ENCODE measurements at places on chromosomes 2 and 18.
A peak's percentile ranks its signal among the peaks of the same experiment; 100 is the strongest.

- no peak for DNase-seq
These were observed 6.0 kb downstream of the FBXO15 start for GRCh38 chr18:74141667-74142066.

- DNase-seq: no peak
These were observed 80.8 kb upstream of the PAPOLG start for GRCh38 chr2:60675301-60675700.

GRCh38 chr2:172223601-172224054 is 120.9 kb upstream of the DLX2 start:
- DNase-seq: peak; percentile 11

GRCh38 chr2:235394278-235394828 is 99.5 kb upstream of the AGAP1 start:
- no peak for DNase-seq

DNA sequence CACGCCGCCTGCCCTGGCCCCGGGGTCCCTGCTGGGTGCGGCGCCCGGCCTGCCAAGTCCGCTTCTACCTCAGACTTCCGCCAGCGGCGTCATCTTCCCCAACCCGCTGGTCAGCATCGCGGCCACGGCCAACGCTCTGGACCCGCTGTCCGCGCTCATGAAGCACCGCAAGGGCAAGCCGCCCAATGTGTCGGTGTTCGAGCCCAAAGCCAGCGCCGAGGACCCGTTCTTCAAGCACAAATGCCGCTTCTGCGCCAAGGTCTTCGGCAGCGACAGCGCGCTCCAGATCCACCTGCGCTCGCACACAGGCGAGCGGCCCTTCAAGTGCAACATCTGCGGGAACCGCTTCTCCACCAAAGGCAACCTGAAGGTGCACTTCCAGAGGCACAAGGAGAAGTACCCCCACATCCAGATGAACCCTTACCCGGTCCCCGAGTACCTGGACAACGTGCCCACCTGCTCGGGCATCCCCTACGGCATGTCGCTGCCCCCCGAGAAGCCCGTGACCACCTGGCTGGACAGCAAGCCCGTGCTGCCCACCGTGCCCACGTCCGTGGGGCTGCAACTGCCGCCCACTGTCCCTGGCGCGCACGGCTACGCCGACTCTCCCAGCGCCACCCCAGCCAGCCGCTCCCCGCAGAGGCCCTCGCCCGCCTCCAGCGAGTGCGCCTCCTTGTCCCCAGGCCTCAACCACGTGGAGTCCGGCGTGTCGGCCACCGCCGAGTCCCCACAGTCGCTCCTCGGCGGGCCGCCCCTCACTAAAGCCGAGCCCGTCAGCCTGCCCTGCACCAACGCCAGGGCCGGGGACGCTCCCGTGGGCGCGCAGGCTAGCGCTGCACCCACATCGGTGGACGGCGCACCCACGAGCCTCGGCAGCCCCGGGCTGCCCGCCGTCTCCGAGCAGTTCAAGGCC is 13.7 kb downstream of the SALL3 start:
- no peak for DNase-seq

DNA sequence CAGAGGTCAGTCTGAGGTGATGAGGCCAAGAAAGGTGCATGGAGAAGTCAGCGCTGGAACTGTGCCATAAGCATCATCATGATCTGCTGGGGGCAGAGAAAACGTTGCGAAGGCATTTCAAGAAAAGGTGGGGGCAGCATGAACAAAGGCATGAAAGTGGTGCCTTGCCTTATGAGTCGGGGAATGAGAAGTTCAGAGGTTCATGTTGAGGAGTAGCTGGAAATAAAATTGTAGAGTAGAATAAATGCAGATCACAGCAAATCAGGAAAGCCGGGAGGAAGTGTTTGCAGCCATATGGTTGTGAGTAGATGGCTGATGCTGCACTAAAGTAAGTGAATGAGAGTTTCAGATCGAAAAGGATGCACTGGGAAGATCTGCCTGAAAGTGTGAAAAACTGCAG is 72.1 kb upstream of the ARL5A start:
- no peak for DNase-seq

DNA sequence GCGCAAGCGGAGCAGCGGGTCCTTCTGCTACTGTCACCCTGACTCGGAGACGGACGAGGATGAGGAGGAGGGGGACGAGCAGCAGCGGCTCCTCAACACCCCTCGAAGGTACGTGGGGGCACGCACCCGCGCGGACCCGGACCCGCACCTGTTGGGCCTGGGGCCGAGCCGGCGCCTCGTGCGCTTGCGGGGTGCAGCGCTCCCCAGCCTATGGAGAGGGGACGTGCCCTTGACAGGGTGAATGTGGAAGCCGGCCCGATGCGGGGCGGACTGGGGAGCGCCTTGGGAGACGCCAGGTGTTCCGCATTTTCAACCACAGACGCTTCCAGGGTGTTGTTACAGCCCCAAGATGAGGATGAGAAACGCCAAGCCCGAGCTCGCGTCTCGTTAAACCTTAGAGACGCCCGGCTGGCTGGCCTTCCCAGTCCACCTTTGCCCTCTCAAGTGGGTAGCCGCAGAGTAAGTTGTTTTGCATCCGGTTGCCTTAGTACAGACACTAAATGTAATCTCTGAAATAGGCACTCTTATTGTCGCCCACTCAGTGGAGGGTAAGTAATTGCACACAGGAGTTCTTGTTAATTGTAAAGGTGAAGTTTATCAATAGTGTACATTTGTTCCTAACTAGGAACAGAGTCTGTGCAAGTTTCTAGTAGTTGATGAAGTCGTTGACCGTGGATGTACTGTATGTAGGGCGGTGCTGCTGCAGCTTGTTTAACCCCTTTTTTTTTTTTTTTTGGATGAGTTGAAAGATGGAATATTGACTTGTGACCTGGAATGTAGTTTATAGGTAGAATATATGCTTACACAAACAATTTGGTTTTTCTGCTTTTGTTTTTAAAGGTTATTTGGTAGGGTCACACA is 815 bp downstream of the GMCL1 start:
- peak; percentile 55 for DNase-seq

DNA sequence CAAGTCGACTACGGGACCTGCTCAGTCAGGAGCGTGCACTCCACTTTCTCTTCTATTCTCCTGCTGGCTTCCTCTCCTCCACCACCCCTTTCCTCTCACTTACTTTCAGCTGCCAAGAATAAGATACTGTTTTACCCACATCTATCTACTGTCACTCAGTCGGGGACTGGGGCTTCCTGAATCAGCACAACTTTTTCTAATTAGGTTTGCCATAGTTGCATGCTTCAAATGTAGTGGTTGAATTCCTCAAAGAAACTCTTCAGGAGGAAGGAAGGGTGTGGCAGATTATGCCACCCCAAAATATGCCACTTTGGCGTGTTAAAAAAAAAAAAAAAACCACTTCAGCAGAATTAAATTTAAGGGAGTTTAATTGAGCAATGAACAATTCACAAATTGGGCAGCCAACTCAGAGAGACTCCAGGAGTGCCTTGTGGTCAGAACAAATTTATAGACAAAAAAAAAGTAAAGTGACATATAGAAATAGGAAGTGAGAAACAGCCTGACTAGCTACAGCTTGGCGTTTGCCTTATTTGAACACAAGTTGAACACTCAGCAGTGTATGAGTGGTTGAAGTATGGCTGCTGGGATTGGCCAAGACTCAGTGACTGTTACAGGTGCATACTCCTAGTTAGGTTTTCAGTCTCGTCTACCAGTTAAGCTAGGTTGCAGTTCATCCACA is 32.5 kb upstream of the RMDN2 start:
- DNase-seq: peak; percentile 20

- DNase-seq: no peak
These were observed 413.3 kb downstream of the TSN start for GRCh38 chr2:122168799-122169198.

DNA sequence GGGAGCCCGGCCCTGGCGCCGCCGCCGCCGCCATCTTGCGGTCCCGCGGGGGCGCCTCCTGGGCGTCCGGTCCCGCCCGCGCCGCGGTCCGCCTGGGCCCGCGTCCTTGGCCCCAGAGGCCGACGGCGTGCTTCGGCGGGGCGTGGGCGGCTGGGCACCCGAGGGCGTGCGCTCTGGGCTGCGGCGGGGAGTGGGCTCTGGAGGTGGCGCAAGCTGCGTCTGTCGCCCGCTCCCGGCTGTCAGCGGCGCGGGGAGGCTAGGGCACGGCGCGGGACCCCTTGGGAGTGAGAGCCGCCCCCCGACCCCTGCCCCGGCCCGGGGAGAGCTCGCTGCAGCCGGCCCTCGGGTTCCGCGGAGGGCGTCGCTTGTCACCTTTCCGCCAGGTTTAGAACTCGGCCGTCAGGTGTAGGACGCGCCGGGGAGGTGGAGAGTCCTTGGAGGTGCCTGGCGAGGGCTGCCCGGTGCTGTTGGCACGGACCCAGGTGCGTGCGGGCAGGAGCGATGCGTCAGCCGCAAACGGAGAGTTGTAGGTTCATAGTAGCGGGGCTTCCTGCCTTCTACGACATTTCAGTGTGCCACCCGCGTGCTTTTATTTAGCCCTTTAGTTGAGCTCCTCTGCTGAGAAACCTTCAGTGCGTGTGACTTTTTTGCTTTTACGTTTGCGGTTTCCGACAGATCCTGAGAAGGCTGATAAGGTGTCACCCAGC is 921 bp downstream of the VAPA start:
- peak; percentile 78 for DNase-seq

DNA sequence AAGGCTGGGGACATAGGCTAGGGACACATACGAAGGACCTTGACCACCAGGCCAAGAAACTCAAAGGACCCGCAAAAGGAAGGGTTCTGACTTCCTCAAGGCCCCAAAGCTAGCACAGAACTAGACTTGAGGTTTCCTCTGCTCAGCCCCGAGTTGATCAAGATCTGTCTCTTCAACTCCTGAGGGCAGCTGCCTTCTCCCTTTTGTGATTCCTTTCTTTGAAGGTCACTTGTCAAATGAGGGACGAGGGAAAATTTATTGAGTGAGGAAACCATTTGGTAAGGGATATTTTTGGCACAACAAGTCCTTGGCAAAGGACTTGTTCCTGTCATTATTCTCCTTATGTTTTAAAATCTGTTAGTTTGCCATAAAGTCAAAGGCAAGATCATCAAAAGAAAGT is 12.3 kb upstream of the ROCK2 start:
- no peak for DNase-seq

- no peak for DNase-seq
These were observed 32.4 kb upstream of the ATL2 start for GRCh38 chr2:38409156-38410102.

DNA sequence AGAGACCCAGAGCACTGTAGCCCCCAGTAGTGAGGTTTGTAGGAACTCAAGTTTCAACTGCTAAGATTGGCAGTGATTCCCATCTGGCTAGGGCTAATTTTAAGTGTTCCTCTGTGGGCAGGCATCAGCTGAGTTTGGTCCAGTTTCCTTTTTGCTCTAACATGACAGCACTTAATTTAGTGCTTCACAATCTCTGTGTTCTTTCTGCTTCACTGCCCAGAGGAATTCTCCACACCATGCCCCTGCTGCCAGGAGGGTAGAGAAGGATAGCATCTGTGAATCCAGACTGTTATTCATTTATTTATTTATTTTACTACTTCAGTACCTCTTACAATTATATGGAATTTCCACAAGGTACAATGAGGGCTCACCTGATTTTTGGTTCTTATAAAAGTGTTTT is 549.9 kb upstream of the FSIP2 start:
- DNase-seq: no peak

GRCh38 chr2:219071131-219071816 is 10.6 kb upstream of the IHH start:
- no peak for DNase-seq

GRCh38 chr2:231102772-231103171 is 22.1 kb downstream of the HTR2B start:
- no peak for DNase-seq

- no peak for DNase-seq
These were observed 221.9 kb upstream of the CELF4 start for GRCh38 chr18:37787452-37787851.

DNA sequence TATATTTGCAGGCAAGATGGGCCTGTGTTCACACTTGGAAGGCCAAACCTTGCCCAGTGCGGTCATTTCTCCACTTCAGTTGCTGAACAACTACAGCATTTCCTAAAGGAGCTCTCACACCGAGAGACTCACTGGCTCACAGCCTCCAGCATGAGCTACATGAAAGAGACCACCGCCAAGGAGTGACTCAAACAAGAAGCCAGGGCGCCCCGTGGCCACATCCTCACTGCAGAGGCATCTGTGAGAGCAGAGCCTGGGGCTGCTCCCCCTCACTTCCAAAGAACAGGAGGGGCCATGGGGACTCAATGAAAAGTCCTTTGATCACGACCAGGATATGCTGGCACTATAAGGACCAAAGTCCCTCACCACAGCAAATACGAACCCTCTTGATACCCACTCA is 50.0 kb downstream of the TMEM163 start:
- peak; percentile 55 for DNase-seq

- DNase-seq: no peak
These were observed 293.2 kb upstream of the ZNF804A start for GRCh38 chr2:184305105-184305504.

DNA sequence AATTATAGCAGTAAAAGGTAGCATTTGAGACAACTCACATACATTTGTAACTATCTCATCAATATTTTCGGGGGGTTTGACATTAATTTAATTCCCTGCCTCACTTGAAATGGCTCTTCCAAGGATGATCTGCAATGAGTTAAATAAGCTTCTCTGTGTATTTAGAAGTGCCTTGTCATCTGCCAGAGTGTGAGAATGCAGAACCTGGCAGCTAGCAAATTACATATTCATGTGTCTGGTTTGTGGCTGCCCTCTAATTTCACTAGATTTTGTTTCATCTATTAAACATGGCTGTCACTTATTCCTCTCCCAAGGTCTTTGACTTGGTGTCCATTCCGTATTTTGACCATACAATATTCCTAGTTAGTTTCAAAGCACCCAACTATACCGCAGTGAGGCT is 158.3 kb upstream of the CAVIN2 start:
- DNase-seq: no peak

- DNase-seq: no peak
These were observed 183.9 kb downstream of the FAM210A start for GRCh38 chr18:13542520-13542847.

DNA sequence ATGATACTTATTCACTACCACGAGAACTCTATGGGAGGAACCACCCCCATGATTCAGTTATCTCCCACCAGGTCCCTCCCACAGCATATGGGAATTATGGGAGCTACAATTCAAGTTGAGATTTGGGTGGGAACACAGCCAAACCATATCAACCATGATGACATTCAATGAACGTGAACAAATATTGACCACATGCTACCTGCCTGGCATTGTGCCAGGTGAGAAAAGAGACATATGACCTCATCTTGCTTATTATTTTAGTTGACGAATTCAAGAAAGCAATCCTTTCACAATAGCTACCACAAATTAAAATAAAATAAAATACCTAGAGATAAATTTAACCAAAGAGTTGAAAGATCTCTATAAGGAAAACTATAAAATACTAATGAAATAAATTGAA is 286.5 kb upstream of the CRIM1 start:
- DNase-seq: no peak

- DNase-seq: no peak
These were observed 215.5 kb downstream of the RNF144A start for GRCh38 chr2:7132753-7133152.

GRCh38 chr18:31657823-31658669 is 26.3 kb downstream of the B4GALT6 start:
- DNase-seq: no peak

DNA sequence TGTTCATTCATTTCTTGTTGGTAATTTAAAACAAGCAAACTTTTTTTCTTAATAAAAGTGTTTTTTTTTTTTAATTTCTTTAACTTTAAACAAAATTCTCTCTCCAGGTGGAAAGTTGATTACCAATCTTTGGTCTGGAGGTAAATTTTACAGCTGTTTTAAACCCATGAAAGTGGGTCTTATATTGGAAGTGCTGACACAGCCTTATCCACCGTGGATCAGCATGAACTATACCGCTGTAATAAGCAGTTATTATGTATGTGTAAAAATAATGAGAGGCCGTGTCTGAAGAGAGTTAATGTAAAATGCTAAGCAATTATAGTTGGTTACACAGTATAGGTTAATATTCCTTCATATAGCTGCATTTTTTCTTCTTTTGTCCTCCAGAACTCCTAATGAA is 378.1 kb upstream of the ATP5MC3 start:
- no peak for DNase-seq

All from CD4-positive, alpha-beta T cell treated with Interleukin-1 beta for 1 hour (primary cell).